Stimulated activated CD4-positive, alpha-beta T cell treated with anti-CD3 and anti-CD28 coated beads, Interleukin-1b, Interleukin-23, amount 100 ng/mL, for 24 hours (primary cell): ENCODE measurements at places on chromosomes 5 and 9.

GRCh38 chr9:374736-375135 is 160.1 kb downstream of the DOCK8 start:
- no peak for DNase-seq

DNA sequence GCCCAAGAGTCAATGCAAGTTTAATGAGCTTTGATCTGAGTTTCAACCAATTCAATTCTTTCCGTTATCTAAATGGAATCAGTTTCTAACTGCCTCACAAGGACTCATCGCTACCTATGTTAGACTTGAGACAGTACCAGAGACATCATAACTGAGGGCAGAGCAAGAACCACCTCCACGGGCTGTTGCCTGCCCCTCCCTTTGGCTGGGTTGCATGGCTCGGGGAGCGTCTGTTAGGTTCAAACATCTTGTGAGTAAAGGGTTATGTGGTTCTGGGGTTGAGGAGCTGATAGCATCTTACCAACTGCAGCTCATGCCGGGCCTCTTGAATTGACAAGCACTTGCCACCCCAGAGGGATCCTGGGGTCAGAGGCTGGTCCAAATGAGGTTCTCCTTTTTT is 457.9 kb downstream of the ENC1 start:
- DNase-seq, result no peak

- no peak for DNase-seq
Measured at GRCh38 chr5:1743769-1744085, 55.9 kb downstream of the MRPL36 start.

GRCh38 chr9:130327781-130328348 is 62.3 kb downstream of the HMCN2 start:
- DNase-seq, result no peak

DNA sequence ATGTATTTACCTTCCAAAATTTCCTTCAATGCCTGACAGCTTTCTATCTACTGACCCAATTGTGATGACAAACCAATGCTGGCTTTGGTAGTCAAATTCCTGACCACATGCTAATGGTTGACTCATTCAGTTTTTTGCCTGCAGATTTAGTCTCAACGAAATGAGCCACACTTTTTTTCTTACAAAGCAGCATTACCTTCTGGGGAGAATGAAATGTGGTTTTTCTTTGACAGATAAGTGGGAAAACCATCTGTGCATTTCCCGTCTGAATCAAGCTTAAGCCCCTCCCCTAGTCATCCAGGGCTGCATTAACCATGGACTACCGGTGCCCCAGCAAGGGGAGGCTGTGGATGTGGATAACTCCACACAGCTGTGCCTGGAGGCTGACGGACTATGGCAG is 99.6 kb upstream of the TAF11L2 start:
- no peak for DNase-seq

DNA sequence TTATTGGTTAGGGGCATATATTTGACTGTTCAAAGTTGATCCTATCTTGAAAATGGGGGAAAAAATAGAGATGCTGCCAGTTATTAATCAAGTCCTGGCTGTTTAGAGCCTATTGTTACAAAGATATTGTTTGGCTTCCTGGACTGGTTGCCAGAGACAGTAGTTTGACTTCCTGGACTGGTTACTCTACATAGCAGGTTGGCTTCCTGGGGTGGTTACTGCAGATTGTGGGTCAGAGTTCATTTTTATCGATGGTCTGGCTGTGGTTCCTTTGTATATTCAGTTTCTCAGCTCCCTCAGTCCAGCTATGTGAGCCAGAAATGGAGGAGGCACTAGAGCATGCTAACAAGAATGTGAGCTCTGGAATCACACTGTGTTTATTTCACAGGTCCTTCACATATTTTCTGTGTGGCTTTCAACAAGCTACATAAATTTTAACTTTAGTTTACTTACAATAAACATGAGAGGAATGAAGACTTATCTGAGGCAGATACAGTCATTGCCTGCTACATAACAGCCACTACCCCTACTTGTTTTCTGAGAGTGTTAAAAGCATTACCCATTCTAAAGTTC is 137.6 kb downstream of the TRPM3 start:
- DNase-seq, result no peak

GRCh38 chr9:32264170-32264864 is 120.1 kb upstream of the ACO1 start:
- no peak for DNase-seq

GRCh38 chr5:66628561-66628960 is 32.4 kb downstream of the MAST4 start:
- DNase-seq, result no peak

DNA sequence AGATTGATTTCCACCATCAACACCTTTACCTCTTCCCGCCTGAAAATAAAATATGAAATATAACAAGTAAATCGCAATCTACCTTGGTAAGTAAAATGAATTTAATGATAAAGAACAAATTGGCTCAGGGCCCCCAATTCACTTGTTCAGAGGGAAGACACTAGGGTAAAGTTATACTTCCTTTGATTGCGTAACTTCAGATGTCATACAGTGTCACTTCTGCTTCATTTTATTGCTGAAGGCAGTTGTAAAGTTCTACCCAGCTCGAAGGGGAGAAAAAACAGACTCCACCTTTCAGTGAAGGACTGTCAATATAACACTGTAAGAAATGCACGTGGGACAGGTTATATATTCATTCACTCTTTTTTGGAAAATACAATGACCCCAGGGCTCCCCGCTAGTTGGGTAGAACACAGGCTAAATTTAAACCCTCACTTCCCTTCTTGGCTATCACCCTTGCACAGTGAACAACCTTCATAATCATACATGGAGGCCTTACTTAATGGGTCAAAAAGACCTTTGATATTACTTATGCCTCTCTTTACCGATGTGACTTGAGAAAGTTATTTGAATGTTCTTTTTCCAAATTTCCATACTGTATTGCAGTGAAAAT is 848.8 kb downstream of the MAT2B start:
- no peak for DNase-seq

GRCh38 chr5:100832252-100833230 is 70.5 kb downstream of the ST8SIA4 start:
- DNase-seq, result no peak

GRCh38 chr9:38000332-38000731 is 68.7 kb downstream of the SHB start:
- DNase-seq, result no peak

DNA sequence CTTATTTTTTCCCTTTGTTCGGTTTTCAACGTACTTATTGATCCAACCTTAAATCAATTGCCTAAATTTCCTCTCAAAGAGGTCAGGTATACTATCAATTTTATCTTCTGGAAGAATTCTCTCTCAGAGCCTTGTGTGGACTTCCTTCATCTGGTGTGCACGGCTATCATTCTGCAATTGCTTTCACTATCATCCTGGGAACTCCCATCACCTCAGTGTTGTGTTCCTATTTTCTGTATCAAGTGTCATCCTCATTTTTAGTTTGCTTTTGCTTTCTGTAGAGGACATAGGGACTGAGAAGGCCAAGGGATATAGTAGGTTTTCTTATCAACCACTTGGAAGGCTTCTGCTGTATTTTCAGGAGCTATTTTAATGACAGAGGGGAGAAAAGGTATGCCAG is 11.3 kb downstream of the STOM start:
- DNase-seq, result no peak

DNA sequence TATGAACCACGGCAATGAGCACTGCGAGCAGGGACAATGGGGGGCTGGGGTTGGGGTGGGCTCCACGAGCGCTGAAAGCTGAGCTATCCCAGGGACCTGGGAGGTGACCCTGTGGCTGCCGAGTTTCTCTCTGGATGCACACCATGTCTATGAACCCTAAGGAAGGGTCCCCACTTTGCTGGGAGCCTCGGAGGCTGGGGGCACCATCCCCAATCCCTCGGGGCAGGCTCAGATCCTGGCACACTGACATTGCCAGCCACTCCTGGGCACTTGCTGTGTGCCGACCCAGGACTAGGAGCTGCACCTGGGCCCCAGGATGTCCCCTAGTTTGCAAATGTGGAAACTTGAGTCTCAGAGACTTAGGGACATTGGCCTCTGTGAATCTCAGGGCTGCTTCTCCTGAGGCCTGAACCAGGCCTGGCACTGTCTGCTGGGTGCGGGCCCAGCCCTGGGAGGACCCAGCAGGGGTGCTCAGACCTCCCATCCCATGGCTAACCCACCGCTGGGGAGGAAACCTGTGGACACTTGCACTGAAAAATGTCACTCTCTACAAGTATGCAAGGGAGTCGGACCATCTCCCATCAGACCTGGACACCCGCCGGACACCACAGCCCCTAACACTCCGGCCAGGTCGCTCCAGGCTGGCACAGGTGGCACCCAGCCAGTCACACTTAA is 13.0 kb upstream of the CAMSAP1 start:
- no peak for DNase-seq

- DNase-seq, result no peak
Measured at GRCh38 chr9:113600023-113600823, 136.7 kb downstream of the RGS3 start.

DNA sequence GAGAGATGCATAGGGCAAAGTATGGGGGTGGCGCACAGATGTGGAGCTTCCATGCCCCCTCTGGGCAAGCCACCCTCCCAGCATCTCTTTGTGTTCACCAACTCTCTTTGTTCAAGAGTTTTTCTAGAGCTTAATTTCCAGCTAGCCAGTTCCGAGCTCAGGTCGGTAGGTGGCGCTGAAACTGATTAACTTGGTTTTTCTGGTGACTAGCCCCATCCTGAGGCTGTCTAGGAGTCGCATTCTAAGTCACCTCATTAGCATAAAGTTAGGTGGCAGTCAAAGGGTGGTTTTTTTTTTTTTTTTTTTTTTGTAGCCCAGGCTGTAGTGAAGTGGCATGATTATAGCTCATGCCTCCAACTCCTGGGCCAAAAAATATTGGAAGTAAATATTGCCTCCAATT is 476.4 kb downstream of the KDM4C start:
- peak; percentile 12 for DNase-seq

DNA sequence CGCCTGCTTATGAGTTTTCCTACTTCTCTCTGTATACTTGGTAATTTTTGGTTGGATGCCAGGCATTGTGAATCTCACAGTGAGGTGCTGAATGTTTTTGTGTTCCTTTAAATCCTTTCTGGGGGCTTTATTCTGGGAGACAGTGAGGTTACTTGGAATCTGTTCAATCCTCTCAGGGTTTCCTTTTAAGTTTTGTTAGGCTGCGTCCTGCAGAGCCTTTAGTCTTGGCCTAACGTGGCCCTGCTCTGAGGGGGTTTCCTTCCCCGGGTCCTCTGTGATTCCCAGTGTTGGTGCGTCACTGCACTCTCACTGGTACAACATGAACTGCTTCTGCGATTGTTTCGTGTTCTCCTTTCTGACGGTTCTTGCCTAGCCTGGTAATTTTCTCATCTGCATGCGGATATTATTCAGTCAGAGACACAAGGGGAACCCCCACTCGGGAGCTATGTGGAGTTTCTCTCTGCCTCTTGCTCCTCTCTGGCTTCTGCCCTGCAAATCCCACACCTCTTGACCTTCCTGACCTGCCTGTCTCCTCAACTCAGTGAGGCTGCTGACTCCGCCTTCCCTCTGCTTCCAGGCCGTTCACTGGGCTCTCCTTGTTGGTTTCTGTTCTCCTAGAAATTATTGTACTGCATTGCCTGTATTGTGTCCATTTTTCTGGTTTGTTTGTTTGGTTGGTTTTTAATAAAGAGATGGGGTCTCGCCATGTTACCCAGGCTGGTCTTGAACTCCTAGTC is 128.1 kb downstream of the DAB2IP start:
- no peak for DNase-seq

DNA sequence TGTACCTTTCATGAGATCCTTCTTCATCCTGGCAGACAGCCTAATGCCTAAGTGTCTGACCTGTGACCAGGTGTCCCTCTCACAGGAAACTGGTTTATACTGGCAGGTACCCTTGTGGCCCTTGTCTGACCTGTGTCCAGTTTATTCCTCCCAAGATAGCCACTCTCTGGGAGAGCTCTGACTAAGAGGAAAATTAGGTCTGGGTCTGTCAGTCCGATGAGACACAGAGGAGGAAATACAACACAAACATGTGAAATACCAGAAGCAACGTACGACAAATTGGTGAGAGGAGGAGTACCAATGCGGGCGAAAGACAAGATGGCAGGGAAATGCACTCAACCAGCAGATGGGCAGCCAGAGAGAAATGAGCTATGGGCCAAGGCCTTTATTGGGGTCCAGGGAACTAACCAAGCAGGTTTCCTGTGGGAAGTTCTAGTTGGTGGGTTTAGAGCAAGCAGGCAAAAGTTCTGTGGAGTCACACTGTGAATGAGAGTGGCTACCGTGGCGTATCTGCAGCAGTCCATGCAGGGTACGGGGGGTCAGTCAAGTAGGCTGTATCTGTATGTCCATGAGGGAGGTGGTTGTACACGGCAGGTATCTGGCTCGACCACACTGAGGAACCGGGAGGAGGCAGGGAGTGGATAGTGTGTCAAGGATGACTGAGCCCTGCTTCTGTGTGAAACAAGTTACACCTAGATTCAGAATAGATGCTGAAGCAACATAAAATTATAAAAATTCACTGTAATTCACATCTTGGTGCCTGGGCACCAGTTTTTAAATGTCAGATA is 109.0 kb downstream of the MLLT3 start:
- no peak for DNase-seq

DNA sequence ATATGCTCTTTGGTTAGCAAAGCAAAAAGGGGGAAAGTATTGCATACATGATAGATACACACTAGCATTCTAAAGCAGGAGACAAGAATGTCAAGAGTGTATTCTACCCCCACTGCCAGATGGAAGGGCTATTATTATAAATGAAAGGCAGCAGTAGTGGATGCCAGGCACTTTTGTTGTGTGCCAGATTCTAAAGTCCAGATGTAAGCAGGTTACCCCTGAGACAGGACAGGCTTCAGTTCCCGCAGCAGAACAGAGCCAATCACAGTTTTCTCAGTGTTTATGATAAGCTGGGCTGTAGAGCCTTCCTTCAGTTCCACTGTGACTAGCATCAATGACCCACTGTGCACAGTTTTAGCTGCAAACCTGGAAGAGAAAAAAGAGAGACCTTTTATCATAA is 226.6 kb upstream of the TBCA start:
- no peak for DNase-seq

- DNase-seq, result no peak
Measured at GRCh38 chr9:33687779-33688178, 107.6 kb upstream of the PRSS3 start.

GRCh38 chr5:154049636-154050035 is 10.9 kb downstream of the MFAP3 start:
- no peak for DNase-seq

GRCh38 chr9:85055506-85056202 is 386.1 kb downstream of the NTRK2 start:
- DNase-seq, result no peak

DNA sequence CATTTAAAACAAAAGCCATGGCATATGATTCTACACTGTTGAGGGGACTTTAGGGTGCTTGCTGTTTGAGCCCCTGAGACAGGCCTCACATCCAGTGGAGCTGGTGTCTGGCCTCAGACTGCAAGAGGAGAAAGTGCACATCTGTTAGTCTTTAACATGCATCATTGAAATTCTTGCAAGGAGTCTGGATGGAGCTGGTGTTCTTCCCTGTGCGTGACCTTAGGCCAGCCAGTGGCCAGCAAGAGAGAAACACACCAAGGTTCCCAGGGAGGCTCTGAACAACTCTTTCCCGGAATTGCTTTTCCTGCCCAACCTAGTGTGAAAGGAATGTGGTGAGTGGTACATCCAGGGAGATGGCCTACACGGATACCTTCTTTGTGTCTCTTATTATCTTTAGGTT is 282.8 kb upstream of the TNC start:
- DNase-seq, result no peak

- no peak for DNase-seq
Measured at GRCh38 chr5:124297826-124298225, 448.6 kb downstream of the ZNF608 start.

- DNase-seq, result no peak
Measured at GRCh38 chr5:4703931-4704458, 436.1 kb upstream of the ADAMTS16 start.

- no peak for DNase-seq
Measured at GRCh38 chr5:142119051-142119625, 10.6 kb downstream of the NDFIP1 start.
